ENCODE measurements at places on chromosomes 16 and 17. TPM values are rescaled to one million over a fixed set of nuclear protein-coding genes. Genes with fewer than 3 reads are reported as not detected.

Gene TMEM256
- total RNA-seq = 48.9 TPM

DNA sequence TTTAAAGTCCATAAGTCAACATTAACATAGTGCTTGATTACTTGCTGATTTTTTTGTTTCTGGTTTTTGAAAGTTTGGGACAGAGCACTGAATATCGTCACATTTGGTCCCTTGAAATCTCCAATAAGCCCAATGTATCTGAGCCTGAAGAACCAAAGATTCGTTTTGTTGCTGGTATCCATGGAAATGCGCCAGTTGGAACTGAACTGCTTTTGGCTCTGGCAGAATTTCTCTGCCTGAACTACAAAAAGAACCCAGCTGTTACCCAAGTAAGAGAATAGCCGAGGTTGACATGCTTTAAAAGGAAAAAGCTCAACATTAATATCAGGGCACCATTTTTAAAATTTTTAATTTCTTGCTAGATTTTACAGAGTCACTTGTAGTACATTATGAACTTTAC lies 27.7 kb upstream of the GOSR1 start:
- DNase-seq = no peak

GRCh38 chr16:63922560-63922959 lies 1199.3 kb downstream of the CDH11 start:
- DNase-seq = no peak

DNA sequence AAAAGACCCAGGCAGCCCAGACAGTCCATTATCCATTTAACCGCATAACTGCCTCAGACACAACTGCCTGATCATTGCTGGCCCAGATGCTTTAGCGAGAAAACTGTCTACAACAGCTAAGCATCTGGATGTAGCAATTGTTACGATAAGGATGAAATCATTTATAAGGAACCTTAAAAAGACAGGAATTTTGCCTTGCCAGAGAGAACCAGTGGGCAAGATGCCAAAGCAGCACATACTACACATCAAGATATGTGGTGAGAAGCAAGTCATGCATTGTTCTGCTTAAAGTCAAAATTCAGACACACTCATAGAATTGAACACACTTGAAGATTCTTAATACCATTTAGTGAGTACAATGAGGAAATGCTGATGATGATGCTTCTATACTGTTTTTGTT lies 1525.3 kb downstream of the CDH8 start:
- DNase-seq = no peak

DNA sequence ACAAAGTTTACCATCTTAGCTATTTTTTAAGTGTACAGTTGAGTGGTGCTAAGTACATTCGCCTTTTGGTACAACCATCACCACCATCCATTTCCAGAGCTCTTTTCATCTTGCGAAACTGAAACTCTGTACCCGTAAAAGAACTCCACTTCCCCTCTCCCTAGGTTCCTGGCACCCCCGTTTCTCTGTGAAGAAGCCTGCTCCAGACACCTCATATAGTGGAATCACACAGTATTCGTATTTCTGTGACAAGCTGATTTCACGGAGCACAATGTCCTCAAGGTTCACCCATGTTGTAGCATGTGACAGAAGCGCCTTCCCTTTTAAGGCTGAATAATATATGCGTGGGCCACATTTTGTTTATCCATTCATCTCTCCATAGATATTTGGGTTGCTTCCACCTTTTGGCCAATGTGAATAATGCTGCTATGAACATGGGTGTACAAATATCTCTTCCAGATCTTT lies 54.2 kb upstream of the MAP3K14 start:
- DNase-seq = no peak
